Osteocyte (in vitro differentiated cells): ENCODE measurements at places on chromosomes 13 and 19.

- no peak for DNase-seq
Observed at GRCh38 chr13:31522396-31522795, 216.9 kb upstream of the RXFP2 start.

GRCh38 chr19:34220472-34221063 is 33.8 kb upstream of the GARRE1 start:
- no peak for DNase-seq

DNA sequence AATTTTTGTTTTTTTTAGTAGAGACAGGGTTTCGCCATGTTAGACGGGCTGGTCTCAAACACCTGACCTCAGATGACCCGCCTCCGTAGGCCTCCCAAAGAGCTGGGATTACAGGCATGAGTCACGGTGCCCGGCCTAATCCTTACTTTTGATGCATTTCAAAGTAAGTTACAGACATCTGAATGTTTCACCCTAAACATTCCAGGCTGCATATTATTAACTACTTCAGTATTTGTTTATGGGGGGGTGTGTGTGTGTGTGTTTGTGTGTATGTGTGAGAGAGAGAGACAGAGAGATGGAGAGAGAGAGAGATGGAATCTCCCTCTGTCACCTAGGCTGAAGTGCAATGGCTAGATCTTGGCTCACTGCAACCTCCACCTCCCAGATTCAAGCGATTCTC is 13.1 kb downstream of the SULT2B1 start:
- DNase-seq: no peak

- no peak for DNase-seq
Observed at GRCh38 chr13:79225487-79226232, 180.4 kb downstream of the RBM26 start.

- no peak for DNase-seq
Observed at GRCh38 chr19:10852098-10852800, 4.0 kb downstream of the C19orf38 start.

GRCh38 chr13:72150502-72150901 is 283.5 kb upstream of the DACH1 start:
- DNase-seq: no peak

GRCh38 chr19:55145232-55145631 is 3.8 kb downstream of the TNNT1 start:
- no peak for DNase-seq

- no peak for DNase-seq
Observed at GRCh38 chr19:10074153-10074552, 12.0 kb upstream of the SHFL start.
